ENCODE measurements at places on chromosomes 2 and 18.

DNA sequence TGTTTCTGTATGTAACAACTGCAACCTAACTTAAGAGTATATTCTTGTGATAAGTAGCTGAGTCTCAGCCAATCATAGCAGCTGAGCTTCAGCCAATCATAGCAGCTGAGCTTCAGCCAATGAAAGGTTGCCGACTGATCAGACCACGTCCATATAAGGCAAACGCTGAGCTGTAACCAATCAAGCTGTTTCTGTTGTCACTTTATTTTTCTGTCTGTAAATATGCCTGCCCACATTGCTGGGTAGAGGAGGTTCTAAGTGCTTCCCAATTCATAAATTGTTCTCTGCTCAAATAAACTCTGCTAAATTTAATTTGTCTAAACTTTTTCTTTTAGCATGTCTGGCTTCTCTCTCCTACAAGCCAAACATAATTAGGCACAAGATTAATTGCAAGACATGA is 231.5 kb upstream of the TCF4 start:
- DNase-seq = no peak

DNA sequence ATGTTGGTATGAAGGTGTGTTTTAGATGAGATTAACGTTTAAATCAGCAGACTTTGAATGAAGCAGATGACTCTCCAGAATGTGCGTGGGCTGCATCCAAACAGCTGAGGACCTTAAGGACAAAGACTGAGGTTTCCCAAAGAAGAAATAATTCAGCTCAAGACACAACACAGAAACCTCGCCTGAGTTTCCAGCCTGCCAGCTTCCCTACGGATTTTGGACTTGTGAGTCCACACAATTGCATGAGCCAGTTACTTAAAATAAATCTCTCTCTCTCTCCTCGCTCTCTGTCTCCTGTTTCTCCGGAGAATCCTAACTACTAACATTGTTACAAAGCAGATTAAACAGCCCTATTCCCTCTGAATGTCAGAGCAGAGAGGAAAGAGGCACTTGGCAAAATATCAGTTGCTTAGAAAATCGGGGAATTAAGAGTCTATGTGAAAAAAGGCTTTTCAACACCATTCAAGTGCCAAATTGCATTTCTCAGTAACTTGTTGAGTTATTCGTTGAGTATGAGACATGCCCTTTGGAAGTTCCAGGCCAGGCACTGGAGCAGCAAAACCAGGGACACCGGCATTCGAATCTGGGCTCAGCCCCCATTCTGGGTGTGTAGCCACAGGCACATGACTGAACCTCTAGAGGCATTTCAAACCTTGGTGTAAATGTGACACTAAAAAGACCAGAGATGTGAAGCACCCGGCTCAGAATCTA is 174.6 kb upstream of the PID1 start:
- DNase-seq = no peak

GRCh38 chr2:233458031-233458610 is 103.8 kb downstream of the DGKD start:
- DNase-seq = no peak

DNA sequence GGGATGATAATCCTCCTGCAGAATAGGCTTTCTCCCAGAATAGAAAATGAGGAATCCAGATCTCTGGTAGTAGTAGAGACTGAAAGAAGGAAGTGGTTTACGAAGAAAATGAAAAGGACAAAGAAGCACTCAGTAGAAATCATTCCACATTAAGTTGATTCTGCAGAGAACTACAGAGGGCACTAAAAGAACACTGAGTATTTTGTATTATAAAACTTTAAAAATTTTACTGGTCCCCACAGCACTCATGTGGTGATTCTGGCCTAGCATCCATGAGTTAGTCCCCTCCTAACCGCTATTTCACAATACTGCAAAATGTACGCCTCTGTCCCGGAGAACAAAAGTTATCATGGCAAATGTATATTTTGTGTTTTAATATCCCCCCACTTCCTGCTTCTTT is 42.9 kb upstream of the SLC35F5 start:
- DNase-seq = no peak

DNA sequence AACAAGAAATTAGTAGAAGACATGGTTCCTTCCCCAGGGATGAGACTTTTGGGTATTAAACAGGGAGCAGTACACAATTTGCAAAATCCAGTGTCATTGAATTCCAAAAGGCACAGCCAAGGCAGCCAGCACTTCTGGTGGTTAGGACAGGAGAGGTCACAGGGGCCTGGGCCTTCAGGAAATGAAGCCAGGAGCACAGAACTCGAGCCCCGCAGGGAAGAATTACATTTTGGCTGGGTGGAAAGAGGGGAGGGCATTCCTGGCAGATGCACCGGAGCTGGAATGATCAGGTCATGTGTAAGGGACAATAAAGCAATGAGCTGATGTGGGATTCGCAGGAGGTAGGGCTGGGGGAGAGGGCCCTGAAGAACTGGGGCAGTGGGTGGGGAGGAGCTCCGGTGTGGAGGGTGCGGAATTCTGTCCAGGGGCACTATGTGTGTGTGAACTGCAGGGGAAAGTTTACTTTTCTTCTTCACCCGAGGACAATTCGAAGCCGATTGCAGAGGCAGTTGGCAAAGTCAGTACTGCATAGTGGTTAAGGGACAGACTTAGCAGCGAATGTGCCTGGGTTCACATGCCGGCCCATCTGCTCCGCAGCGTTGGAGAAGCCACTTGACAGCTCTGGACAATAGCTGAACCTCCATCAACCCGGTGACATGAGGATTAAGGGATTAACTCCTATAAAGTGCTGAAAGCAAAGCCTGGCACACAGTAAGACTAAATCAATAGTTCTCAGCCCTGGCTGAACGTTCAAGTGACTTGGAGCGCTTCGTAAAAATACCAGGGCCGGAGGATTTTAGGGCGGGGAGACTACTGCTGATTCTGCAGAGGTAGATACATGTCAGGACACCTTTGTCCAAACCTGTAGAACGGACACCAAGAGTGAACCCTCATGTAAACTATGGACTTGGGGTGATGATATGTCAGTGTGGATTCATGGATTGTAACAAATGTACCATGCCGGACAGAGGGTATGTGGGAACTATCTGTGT is 36.4 kb downstream of the ALPK2 start:
- no peak for DNase-seq

GRCh38 chr2:240525802-240526201 is 32.0 kb downstream of the ANKMY1 start:
- no peak for DNase-seq
